ENCODE measurements at places on chromosomes 7 and 10. TPM values are rescaled to one million over a fixed set of nuclear protein-coding genes. Genes with fewer than 3 reads are reported as not detected.

The DOCK1 gene
- 0.31 TPM for total RNA-seq

The ZNF425 gene
- 0.99 TPM for total RNA-seq

The DRGX gene
- not detected for total RNA-seq

The ADAM12 gene
- total RNA-seq = 0.15 TPM

The HYAL4 gene
- total RNA-seq = not detected

The SPDYE18 gene
- 0.42 TPM for total RNA-seq

The GRID2IP gene
- total RNA-seq = 0.50 TPM

The WEE2 gene
- not detected for total RNA-seq

The TBX20 gene
- total RNA-seq = not detected

The DKK1 gene
- total RNA-seq = not detected

The NPFFR1 gene
- total RNA-seq = not detected

The PNLIPRP3 gene
- total RNA-seq = not detected

The VPS50 gene
- total RNA-seq = 24.7 TPM

The SPDYE8 gene
- total RNA-seq = not detected

The PLXDC2 gene
- not detected for total RNA-seq

The TMEM176B gene
- not detected for total RNA-seq

The CLRN3 gene
- total RNA-seq = not detected

The PARP12 gene
- total RNA-seq = 19.5 TPM

The CBX3 gene
- total RNA-seq = 329 TPM

The DGKB gene
- total RNA-seq = not detected

The ZNF746 gene
- total RNA-seq = 18.3 TPM

The PON1 gene
- total RNA-seq = not detected

The CAV2 gene
- 0.27 TPM for total RNA-seq

The VWDE gene
- 1.6 TPM for total RNA-seq

The GIMAP6 gene
- 26.5 TPM for total RNA-seq

The PRTFDC1 gene
- total RNA-seq = 1.7 TPM

The YAE1 gene
- 17.2 TPM for total RNA-seq

The STAG3 gene
- total RNA-seq = 6.2 TPM

The MLXIPL gene
- not detected for total RNA-seq

Data from activated CD8-positive, alpha-beta memory T cell treated with anti-CD3 and anti-CD28 coated beads for 36 hours (primary cell).